Activated T-cell treated with anti-CD3 and anti-CD28 coated beads for 1 hour (primary cell): ENCODE measurements at places on chromosomes 2 and 18.

DNA sequence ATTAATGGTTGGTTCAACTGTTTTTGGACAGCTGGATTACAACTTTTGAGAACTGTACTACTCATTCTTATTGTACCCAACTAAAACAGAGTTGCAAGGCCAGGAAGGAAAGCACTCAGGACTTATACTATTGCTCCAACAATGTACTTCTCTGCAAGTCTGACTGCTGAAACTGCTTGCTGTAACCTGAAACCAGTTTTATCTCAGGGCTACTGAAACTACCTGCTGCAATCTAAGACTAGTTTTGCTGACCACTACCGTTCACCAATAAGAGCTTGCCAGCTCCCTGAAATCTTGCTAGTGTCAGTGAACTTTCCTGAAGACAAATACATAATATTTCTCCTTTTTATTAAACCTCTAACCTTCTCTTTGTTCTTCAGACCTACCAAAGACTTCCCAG is 157.3 kb downstream of the CDCA7 start:
- no peak for DNase-seq

GRCh38 chr2:188391354-188391753 is 99.7 kb downstream of the GULP1 start:
- DNase-seq = no peak

- DNase-seq = no peak
Measured at GRCh38 chr2:191410646-191411436, 165.6 kb downstream of the MYO1B start.

DNA sequence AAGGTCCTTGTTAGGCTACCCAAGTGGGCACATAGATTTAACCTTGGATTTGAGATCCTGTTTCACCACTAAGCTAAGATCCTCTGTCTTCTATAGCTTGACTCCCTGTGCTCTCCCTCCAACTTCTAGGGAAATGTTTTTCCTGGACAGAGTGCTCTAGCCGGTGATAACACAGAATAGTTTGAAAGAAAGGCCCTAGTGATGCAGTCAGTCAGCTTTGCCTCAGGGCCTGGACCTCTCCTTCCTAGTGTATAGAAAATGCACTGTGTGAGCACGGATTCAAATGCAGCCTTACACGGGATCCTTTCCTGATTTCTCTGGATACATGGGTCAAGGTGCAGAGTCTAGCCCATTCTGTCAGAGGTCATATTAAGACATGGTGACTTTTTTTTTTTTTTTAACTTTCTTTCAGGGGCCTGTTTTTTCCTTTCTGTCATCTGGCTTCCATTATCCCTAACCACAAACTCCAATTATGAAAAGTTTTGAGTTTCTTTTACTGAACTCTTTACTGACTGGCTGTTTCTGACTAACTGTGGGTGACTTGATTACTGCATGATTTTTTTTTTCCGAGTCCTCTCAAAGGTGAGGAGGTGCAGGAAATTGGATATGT is 122.6 kb downstream of the LRP1B start:
- DNase-seq = no peak

DNA sequence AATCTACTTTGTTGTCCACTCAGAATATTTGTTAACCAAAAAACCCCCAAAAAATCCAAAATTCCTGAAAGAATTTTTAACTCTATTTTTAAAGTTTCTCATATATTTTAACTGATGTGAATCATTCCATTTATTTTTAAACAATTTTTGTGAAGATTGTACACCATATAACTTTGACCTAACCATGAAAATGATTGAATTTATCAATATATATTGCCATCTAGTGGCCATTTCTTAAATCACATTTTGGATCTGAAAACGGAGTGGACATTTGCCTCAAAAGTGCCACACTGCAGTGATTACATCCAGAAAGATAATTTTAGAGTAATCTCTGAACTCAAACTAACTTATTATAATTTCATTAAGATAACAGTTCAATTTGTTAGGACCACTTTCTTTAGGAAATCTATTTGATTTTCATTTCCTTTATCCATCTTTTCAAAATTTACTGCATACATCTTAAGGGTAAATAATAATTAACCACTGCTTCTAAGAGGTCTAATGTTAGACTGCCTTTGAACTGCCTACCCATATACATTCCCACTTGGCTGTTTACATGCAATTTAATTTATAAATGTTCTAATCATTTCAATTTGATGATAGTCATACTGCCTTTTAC is 71.1 kb downstream of the DSC3 start:
- DNase-seq = no peak

DNA sequence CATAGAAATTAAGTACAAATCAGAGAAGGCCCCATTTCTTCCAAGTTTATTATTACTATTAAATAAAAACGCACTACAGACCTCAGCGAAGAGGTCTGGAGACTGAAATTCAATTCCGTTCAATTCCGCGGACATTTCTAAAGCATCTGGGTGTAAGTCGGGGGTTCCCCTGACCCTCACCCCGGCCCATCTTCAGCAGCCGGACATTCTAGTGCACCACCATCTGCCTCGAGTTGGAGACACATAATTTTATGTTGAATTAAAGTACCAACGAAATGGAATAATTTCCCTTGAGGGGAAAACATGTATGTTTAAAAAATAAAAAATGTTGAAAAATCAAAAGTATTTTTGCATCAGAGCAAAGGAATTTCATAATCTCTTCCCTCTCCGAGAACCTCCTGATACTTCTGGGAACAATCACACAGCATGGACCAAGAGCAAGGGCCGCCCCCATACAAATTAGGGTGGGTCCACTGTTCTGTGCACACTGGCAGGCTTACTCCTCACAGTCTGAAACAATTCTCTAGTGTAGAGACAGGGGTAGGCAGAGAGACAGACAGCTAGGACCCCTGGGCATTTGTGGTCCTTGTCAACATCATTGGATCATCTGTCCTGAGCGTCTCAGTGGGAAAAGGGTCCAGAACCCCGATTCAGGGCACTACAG is 29.3 kb downstream of the MBP start:
- no peak for DNase-seq

DNA sequence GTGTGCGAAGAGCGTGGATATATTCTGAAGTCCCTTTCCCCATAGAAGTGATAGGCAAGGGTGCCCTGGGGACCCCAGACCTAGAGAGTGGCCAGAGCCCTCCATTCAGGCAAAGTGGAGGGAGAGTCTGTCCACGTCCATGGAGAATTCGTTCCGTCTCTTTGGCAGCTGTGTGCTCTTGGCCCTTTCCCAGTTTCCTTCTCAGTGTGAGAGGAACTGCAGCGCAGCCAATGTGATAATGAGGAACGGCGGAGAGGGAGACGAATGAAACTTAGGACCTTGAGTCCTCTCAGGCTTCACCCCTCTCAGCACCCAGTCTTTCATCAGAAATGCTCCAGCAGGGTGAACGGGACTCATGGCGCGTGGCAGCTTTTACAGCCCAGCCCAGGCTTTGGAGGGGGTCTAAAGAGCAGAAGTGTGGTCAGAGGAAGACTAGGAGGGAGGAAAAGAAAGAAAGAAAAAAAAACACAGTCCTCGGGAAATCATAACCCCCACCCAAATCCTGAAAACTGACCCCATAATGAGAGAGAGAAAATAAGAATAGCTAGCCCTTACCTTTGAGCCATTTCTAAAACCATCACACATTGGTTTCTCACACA is 95.0 kb upstream of the RIOK3 start:
- DNase-seq = no peak

GRCh38 chr2:102359527-102359926 is 3.9 kb downstream of the IL18R1 start:
- no peak for DNase-seq

DNA sequence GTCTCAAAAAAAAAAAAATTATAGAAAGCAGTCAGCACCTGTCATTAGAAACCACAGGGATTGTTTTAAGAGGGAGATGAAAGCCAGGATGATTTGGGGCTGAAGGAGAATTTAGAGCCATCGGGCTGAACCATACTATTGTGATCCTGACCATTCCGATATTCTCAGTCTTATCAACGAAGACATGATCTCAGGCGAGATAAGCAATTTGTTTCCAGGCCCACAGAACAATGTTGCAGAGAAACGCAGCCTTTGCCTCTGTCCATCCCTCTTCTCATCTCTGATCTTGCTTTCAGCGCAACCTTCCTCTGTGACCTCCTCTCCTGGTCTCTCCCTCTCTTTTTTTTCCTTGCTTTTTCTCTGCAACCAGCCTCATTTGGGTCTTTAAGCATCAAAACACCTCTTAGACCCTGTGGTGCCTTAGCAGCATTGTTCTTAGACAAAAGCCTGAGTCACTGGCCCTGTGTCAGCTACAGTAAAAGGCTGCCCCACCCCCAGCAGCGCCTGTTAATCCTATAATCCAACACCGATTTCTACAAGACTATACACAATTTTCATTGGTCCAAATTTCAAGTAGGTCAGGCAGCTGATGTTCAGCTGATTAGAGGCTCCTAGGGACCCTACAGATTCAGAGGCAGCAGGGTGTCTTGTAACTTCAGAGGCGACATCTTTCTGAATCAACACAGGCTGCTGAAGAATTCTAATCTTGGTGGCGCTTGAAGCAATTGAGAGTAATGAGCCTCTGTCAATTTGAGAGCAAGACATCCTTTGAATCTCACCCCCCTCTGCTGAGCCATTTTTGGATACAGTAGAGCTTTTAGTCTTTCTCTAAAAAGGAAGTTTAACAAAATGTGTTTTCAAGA is 206.0 kb downstream of the NCK2 start:
- no peak for DNase-seq

DNA sequence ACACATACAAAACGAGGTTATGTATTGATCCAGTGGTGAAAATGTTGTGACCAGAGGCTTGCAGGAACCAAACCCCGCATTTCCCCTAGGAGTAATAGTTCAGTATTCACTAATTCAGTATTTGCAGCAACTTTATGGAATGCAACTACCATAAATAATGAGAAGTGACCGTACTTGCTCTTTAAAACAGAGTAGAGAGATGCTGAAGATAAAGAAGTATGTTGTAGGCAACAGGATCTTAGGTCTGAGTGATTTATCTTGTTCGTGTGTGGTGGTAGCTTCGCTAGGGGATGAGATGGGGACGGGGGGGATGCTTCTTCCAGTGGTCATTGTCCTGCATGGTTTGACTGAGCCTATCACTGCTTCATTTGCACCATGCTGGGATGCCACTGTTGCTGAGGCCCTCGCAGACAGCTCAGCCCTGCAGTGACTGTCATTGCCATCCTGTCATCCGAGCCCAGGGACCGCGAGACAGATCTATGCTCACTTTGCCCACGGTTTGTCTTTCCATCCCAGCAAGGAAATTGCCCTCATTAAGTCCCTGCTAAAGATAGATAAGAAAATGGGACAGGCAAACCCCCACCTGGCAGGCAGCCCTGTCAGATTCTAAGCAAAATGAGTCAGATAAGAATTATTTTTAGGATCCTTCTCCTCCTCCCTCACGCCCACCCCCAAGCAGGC is 181.3 kb downstream of the CTIF start:
- DNase-seq = no peak

DNA sequence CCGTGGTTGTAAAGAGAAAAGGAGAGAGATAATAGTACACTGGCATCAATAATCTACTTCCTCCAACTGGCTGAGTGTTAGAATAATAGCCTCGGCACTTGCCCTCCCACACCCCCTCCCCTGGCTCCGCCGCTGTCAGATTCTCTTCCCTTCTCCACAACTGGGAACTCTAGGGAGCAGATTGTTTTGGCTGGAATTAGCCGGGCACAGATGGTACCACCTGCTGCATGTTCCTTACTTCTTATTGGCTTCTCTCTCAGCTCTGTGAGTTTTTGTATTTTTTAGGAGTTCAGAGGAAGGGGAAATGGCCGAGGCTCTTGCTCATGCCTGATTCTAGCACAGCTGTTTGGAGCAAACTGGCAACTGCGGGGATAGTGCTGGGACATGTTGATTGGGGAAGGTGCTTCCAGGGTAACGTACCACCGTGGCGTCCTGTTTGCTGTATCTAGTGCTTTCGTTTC is 140.0 kb downstream of the ZEB2 start:
- DNase-seq = no peak

DNA sequence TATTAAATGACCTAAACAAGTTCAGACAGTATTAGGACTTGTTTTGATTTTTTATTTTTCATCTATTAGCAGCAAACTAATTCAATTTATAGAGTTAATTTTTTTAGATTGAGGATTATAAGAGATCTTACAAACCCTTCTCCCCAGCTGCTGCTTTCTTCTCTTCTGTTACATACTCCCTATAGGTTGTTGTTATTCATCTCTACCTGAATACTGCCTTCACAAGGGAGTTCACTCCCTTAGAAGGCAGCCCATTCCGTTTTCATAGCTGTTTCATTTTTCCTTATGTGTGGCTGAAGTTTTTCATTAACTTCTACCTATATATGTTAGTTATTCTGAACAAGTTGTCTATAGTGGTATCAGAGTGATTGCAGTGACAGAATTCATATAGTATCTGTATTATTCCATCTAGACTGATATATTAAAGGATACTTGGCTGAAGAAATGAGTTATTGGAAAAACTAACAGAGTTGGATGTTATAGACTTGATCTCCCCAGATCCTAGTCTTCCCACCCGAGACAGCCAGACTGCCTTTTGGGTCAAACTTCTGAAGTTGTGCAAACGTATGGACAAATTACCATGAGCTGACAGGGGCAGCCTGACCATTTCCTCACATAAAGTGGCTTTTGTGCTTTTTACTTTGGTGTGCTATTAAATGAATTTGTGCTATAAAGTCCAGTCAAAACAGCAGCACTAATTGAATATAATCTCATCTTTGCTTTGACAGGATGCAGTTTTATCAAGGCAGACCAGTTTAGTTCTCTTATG is 8.7 kb downstream of the GLS start:
- DNase-seq = no peak

DNA sequence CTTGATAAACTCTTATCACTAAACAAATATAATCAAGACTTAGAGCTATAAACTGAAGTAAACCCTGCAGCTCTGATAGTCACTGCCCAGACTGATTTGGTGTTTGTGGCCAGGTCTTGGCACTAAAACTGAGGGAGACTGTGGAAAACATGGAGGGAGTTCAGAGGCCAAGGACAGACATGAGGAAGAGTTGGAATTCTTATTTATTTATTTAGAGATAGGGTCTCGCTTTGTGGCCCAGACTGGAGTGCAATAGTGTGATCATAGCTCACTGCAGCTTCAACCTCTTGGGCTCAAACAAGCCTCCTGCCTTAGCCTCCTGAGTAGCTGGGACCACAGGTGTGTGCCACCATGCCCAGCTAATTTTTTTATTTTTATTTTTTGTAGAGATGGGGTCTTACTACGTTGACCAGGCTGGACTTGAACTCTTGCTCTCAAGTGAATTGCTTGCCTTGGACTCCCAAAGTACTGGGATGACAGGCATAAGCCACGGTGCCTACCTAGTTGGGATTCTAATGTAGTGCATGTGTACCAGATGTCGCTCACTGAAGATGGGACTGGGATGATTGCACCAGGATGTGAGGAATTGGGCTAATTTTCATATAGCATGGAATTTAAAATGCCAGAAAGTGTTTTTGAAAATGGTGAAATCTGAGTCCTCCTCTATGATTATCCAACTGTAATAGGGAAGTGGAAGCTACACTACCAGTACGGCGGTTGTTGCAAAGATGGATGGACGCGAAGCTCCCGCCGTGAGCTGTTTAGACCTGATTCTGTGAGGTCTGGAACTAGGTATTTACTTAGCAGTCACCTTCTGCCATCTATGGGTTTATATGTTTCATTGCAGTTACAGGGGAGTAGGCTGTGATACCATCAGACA is 52.7 kb upstream of the CTLA4 start:
- DNase-seq = peak; percentile 21

- DNase-seq = no peak
Measured at GRCh38 chr2:157874348-157874747, 1.8 kb downstream of the ACVR1 start.
